ENCODE measurements at places on chromosomes 7 and 10. TPM values are rescaled to one million over a fixed set of nuclear protein-coding genes. Genes with fewer than 3 reads are reported as not detected.

DNA sequence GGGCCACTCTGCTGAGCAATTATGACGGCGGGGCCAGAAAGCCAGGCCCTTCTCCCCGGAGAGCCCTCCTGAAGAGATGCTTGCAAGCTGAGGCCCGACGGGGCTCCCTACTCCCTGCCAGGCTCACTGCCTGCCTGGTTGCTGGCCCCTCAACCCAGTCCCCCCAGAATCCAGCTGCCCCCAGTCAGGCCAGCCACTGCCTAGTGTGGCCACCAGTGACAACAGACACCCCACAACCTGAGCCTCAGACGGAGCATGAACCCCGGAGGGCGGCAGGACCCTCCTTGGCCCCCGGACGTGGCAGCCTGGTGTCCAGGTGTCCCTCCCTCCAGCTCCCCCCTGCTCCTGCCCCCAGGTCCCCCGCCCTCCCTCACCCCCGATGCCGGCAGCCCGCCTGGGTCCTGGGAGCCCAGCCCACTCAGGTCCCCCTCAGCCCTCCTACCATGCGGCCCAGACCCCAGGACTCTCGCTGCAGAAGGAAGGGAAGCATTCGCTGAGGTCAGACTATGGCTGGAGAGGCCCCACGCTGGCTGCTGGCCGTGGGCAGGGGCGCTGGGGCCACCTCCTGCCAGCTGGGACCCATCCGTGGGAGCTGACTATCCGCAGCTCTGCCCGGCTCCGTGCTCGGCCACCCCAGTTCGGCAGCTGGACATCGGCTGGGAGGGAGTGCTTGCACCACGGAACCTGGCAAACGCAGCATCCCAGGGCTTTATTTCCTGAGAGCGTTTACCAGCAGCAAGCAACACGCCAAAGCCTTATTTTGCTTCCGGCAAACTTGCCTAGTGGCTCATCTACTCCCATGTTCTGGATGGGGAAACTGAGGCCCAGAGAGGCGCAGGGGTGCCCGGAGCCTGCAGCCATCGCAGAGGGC, 89.8 kb downstream of the UNCX start:
- no peak for DNase-seq

DNAJB9 gene
- total RNA-seq: 11.1 TPM

- DNase-seq: no peak
Measured at GRCh38 chr7:77386165-77386822, 29.9 kb downstream of the GSAP start.

DNA sequence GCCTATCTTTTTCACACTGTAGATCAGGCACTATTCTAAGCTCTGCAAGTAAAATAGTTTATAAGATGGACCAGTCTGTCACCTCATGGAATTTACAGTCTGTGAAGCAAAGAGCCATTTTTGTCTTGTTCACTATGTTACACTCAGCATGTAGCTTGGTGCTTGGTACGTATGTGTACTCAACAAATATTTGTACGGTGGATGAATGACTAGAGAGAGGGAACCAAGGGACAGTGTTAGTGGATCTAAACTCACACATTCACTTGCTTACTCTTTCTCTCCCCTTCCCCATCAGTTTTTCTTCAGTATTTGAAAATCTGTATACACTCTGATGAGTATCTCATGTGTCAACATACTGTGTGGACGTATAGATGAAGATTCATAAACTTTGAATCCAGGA, 45.9 kb downstream of the PTF1A start:
- no peak for DNase-seq

DNA sequence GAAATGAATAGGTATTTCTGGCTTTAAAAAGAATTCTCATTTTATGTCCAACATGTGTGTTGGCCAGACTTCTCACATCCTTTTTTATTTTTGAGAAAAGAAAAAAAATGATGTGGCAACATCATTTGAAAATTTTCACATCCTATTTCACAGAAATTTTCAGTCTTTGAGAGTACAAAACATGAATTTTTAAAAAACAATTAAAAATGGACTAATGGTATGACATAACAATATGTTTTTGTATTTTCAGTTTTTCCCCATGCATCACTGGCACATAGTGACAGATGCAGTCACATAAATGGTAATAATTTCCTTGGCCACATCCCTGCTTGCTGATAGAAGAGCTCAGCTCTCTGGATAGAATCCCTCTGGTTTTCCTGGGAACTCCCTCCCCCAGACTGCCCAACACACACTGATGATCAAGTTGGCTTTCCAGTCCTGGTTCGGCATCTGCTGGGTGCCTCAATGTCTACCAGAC, 188.5 kb upstream of the AGR3 start:
- DNase-seq: no peak

DNA sequence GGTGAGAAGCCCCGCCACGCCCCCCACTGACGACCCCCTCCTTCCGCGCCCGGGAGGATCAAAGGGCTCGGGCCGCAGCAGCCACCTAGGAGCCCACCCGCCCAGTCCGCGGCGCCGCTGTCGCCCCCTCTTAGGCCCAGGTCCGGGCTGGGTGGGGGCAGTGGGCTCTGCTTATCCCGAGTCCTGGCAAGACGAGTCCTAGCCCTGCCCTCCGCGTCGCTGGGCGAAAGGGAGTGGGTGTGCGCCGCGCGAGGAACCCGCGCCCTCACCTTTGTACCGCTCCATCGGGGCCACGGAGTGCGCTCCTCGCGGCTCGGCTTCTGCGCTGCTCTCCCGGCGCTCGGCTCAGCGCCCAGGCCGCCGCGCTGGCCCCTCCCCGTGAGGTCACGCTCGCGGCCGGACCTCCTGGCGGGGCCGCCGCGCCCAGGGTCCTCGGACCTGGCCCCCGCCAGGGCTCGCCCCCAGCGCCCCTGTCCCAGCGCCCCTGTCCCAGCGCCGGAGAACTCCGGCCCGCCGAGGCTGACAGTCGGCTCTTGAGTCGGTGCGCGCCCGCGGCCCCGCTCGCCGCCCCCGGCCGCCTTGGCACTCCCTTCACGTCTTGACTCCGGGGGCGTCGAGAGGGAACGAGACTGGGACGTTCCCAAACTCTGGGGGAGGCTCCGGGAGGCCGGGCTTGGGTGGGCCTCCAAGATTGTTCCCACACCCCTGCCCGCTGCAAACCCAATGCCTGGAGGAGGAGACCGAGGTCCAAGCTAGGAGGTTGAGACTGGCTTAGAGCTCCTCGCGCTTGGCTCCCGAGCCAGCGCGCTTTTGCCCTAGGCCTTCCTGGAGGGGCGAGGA, at the start of gene AFAP1L2:
TSS of gene AFAP1L2 (minus strand) at position 332 of the 840 bp plus-strand sequence. CDS start at position 285, 47 bp downstream.
- DNase-seq: no peak

NPTX2 gene
- total RNA-seq: not detected

PTF1A gene
- total RNA-seq: not detected

DNA sequence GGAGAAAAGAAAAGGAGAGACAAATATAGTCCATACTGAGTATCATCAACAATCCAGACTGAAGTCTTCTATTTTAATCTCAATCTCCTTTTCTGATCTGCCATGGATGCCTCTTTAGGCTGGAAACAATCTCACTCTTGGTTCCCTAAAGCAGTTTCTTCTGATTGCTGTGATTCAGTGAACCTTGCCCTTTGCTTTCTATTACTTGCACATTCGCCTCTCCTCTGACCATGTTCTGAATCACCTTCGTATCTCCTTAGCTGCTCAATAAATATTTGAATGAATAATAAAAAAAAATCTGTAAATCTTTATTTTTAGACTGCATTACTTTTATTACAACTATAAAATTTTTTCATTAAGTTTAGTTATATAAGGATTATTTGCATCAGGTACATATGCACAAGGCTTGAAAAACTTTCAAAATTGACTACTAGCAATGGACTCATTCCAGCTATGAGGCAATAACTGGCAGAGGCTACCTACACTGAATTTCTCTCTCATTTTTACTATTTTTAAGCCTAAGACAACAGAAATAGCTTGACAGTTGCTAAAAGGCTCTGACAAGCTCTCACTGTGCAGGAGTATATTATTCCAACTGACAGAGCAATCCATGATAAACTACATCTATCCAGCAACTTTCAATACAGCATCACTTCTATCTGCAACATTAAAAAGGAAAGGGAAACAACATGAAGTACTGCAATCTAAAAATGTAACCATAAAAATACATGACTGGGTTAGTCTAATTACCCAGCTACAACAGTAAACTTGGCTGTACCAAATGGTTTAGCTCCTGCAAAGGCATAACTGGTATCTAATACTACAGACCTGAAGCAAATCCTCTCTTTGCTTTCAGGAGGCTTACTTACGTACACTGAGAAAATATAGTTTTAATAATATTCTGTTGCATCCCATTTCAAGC, 25.6 kb downstream of the TM9SF3 start:
- no peak for DNase-seq

DNA sequence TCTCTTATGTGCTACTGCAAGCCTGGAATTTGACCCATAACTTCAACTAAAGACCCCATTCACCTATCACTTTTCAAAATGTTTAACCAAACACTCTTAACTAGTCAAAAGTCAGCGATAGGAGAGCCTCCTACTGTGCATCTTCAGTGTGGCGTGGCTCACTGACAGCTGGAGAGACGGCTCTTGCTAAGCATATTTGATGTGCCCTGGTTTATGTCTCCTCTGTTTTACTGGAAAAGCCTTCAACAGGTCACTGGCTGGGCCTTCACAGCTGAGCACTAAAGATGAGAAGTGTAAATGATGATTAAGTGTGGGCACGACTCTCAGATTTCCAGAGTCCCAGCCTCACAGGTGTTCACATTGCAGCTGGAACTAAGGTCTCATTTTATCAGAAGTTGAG, 472.1 kb downstream of the SEMA3D start:
- no peak for DNase-seq
